ENCODE measurements at places on chromosomes 13 and 19. TPM values are rescaled to one million over a fixed set of nuclear protein-coding genes. Genes with fewer than 3 reads are reported as not detected.

Gene PEX11G
- 1.5 TPM for total RNA-seq

DNA sequence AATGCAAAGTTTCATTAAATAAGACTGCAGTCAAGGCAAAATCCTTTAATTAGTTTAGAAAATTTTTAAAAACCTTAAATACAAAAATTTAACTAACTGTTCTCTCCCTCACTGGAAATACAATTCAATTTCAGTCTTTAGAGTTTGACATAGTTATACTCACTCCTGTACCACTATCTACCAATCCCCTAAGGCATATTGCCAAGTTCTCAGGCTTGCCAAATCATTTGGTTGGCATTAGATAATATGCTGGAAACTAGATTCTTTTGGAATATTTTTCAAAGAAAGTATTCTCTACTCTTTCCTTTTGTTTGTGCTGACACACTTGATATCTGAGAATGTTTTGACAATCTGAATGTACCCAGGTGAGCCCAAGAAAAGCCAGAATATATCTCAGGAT is 77.2 kb downstream of the TSC22D1 start:
- no peak for DNase-seq

DNA sequence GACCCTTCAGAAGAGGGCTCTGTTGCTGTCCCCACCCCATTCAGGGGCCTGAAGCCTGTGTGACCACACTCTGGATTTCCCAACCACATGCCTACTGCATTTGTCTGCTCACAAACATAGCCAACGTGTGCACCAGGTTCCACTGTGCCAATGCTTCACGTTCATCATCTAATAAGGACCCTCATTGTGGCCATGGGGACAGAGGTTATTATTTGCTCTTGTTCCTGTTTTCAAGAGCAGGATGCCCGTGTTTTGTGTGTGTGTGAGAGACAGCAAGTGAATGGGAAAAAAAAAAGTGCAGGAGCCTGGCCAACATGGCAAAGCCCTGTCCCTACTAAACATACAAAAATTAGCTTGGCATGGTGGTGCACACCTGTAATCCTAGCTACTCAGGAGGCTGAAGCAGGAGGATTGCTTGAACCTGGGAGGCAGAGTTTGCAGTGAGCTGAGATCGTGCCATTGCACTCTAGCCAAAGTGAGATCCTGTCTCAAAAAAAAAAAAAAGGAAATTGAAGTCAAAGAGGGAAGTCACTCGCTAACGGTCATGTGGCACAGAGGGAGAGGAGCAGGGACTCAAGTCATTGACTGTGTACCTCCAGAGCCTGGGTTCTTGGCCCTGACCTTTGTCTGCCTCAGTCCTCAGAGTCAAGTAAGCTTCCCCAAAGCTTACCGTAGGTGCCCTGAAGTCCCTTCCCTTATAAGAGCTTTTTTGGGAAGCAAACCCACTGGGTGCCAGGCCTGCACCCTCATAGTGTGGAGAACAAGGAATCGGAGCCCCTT is 6.9 kb downstream of the B3GNT8 start:
- DNase-seq: peak; percentile 10

DNA sequence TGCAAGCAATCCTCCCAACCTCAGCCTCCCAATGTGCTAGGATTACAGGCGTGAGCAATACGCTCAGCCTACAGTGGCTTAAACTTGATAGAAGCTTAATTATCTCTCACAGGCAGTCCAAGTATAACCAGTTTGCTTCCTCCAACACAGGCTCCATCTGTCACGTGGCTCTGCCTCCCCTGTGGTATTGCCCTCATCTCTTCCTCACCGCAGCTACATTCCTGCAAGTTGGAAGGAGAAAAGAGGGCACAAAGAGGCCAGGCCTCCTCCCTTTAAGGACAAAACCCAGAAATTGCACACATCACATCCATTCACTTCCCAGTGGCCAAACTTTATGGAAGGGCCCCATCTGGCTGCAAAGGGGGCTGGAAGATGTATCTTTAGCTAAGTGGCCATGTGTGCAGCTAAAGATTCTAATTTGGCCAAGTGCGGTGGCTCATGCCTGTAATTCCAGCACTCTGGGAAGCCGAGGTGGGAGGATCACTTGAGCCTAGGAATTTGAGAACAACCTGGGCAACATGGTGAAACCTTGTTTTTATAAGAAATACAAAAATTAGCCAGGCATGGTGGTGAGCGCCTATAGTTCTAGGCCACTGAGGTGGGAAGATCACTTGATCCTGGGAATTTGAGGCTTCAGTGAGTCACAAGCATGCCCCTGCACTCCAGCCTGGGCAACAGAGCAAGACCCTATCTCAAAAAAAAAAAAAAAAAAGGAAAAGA is 3.1 kb upstream of the SDHAF1 start:
- no peak for DNase-seq

DNA sequence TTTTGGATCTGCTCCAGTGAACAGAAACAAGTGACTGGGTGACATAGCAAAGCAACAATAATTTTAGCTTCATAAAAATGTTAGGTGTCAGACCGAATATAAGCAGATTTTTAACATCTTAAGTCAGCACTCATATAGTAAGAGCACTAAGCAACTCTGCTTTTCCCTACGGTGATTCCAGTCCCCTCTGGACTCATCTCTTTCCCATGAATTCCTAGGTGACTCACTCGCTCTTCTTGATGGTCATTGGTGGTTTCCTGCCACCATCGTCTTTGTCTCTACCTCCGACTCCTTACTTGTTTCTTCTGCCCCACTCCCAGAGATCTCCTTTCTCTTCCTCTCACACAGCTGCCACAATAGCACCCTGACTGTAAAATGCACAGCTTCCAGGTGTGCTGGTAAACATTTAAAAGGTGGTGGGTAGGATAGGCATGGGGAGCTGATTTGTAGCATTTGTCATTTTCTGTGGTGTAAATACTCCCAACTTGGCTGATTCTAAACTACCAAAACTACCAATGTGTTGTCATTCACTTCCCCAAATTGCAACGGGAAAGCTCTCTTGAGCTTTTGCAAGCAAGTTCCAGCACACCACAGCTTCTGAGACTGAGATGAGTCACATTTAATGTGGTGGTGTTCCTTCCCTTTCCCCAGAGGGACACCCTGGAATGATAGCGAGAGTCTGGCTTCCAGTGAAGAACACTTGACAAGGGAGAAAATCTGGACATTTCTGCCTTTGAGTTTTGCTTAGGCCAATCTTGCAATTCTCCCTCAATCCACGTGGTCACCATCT is 42.8 kb upstream of the CLDN10 start:
- DNase-seq: no peak

DNA sequence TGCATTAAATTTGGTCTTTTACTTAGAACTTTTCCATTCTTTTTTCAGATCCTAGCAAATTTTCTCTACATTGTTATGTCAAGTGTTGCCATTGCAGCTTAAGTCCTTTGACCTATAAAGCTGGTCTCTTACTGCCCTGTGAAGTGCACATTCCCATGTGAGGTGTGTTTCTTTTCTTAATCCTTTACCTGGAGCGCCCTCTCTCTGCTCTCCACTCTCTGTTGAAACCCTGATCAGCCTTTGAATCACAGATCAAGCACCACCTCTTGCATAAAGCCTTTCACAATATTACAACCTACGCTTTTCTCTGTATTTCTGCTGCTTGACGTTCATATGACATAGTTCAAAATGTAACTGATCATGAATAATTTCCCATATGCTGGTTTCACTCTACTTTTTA is 84.8 kb downstream of the PCDH17 start:
- no peak for DNase-seq
